Neural crest cell (in vitro differentiated cells): ENCODE measurements at places on chromosomes 7 and 10. TPM values are rescaled to one million over a fixed set of nuclear protein-coding genes. Genes with fewer than 3 reads are reported as not detected.

DNA sequence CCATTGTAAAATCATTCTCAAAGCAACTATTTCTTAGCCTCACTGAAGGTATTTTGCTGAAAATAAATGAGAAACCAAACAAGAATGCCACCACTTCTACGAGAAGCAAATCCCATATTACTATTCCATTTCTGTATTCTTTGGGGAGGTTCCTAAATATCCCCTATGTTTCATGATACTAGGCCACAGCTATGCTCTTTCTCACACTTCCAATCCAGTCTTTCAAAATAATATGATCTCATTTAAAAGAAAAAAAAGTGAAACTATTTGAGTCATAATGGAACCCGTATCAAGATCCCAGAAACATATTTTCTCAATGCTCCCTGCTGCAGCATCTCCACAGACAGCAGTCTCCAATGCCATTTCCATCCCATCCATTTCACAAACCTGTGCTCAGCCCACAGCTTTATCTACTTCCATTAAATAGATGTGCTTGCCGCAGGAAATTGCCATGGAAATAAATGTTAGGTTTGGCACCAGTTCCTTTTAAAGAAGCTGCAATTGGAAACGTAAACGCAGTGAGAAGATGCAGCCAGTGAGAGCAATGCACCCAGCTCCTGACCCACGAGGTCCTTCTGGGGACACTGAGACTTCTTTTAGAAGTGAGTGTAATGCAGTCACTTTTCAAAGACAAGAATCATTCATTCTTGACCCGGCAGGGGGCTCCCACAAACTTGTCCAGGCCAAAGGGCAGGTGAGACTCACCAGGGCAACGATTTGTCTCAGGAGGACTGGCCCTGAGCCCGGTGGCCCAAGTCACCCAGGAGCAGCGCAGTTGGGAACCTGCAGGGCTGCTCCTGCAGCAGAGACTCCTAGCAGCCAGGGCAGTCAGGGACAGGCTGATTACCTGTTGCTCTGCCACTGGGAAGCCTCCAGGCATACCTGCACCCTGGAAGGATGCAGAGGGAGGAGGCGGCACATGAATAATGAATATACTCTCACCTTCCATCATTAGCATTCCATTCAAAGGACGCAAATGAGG lies 99.6 kb downstream of the C10orf90 start:
- peaks cover 26% of the 10 kb centered on the region for H3K4me1 ChIP-seq
- no peaks in the 10 kb centered on the region for H3K36me3 ChIP-seq
- H3K27ac ChIP-seq = no peak overlapping the region

DNA sequence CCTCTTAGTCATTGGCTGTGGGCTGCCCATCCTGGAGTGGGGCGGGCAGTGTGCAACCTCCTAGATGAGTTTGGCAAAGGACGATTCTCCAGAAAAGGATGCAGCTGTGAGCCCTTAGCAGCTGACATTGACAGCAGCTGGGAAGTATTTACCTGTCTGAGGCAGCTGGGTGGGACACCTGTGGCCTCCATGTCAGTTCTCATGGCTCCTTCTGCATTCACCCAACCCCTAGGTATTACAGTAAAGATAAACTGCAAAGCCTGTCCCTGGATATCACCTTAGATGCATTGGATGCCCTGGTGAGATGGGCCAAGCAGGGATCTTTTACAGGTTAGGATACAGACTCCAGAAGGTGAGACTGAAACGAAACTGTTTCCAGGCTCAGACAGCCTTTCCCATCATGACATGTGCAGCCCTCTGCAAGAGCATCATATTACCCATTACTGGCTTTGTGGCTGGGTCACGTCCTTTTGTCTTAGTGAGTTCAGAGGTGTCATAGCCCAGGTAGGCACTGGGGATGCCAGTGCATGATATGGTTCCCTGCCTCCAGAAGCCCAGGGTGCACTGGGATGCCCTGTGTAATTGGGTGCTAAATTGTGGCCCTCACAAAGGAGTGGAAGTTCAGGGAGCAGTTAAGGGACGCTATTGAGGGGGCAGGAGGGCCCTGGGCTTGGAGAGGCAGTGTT lies 28.9 kb downstream of the MINDY4 start:
- H3K4me3 ChIP-seq = no peak overlapping the region
- H3K36me3 ChIP-seq = no peaks in the 10 kb centered on the region
- H3K27me3 ChIP-seq = no peaks in the 10 kb centered on the region
- no peak for DNase-seq
- peaks cover 11% of the 10 kb centered on the region for H3K4me1 ChIP-seq

DNA sequence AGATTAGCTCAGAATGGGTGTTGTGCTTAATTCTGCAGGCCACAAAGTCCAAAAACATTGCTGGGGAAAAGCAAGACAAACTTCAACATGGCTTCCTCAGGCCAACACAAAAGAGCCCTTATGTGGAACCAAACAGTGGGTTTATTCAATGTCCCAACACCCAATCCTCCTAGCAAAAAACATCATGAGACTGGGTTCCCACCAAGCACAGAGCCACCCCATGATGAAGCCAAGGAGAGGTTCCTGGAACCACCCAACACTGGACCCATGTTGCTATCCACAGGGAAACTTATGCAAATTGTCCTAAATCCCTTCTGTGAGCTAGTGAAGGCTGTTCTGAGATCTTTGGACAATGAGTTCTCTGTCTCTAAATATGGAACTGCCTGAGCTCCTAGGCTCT lies 24.0 kb downstream of the SLC25A13 start:
- H3K4me1 ChIP-seq = peaks cover 6% of the 10 kb centered on the region
- peak overlapping the region; percentile 84 for H3K27ac ChIP-seq
- H3K36me3 ChIP-seq = peaks cover 24% of the 10 kb centered on the region
- H3K4me3 ChIP-seq = no peak overlapping the region
- no peak for DNase-seq
- no peaks in the 10 kb centered on the region for H3K27me3 ChIP-seq

Gene STAG3
- total RNA-seq = 1.1 and 1.9 TPM in 2 replicates

Gene RHOBTB1
- 15.8 and 15.9 TPM in 2 replicates for total RNA-seq
